ENCODE measurements at places on chromosomes 16 and 17. TPM values are rescaled to one million over a fixed set of nuclear protein-coding genes. Genes with fewer than 3 reads are reported as not detected.

GAS7 gene
- total RNA-seq, result 26.6 TPM

DNA sequence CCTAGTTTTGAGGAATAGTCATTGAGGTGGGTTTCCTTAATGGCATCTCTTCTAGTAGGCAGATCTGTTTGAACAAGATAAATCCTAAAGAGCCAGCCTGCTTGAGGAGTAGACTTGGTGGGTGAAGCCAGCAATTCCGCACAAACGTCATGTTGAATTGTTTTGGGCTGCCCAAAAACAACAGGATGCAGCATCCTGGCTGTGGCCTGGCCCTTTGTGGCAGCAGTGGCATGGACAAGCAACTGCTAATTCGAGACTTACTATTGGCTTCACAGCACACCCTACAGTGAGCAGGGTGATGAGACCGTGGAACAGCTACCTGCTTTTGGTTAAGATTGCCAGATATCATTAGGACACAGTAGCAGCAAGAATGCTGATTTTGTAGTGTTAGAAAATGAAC lies 9.3 kb upstream of the VPS4A start:
- DNase-seq, result no peak
- H3K4me3 ChIP-seq, result no peak overlapping the region
- H3K27me3 ChIP-seq, result no peaks in the 10 kb centered on the region

OR4D1 gene
- total RNA-seq, result not detected

DNA sequence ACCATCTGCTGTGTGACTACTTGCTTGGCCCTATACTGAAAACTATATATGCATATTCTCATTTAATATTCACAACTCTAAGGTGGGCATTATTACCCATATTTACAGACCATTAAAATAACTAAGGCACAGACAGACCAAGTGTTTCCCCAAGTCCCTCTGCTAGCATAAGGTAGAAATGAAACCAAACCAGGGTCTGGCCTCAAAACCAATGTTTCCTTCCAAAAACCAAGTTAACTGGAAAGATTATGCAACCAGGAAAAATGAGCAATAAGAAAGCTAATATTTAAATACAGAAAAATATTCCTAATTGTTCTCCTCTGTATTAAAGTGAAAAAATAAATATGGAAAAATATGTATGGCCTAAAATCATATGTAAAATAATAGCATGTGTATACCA lies 50.1 kb downstream of the XPO6 start:
- no peak overlapping the region for H3K27ac ChIP-seq
- DNase-seq, result no peak
- H3K4me1 ChIP-seq, result peaks cover 8% of the 10 kb centered on the region
- H3K4me3 ChIP-seq, result no peak overlapping the region
- no peaks in the 10 kb centered on the region for H3K27me3 ChIP-seq
- H3K36me3 ChIP-seq, result no peaks in the 10 kb centered on the region

DNA sequence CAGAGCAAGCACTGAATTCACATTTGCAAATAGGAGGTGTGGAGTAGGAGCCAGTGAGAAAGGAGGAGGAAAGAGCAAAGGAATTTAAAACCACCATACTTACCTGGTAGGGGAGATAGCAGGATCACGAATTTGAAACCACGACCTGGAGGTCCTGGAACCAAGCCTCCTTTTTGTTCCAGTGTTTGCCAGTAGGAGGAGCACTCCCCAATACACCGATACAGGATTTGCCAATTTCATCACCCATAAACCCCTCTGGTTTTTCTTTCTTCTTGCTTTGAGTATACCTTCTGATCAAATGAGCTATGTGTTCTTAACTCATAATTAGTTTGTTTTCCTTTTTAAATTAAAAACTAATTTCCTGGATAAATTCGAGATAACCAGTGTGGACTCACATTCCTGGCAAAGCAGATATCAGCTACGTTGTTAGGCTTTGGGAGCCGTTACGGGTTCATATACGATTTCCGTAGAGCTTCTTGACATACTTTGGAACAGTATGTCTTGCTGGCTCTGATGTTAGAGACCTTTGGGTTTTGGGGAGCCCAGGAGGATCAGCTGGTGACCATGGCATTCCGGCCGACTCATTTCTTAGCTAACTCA lies 22.7 kb downstream of the BCO1 start:
- H3K4me1 ChIP-seq, result peaks cover 14% of the 10 kb centered on the region
- no peak overlapping the region for H3K4me3 ChIP-seq
- DNase-seq, result no peak
- no peaks in the 10 kb centered on the region for H3K36me3 ChIP-seq
- no peaks in the 10 kb centered on the region for H3K27me3 ChIP-seq
- H3K27ac ChIP-seq, result no peak overlapping the region

UNC13D gene
- total RNA-seq, result 24.9 TPM

All from ovary (tissue), 10 donors.